ENCODE measurements at places on chromosomes 12 and 14. TPM values are rescaled to one million over a fixed set of nuclear protein-coding genes. Genes with fewer than 3 reads are reported as not detected.

KLRC4 gene
- not detected for total RNA-seq

GNPTAB gene
- total RNA-seq: 11.1 TPM

INHBC gene
- not detected for total RNA-seq

FOXG1 gene
- total RNA-seq: 0.15 TPM

SIRT4 gene
- total RNA-seq: 0.59 TPM

HPD gene
- total RNA-seq: 0.84 TPM

PMCH gene
- total RNA-seq: not detected

SETD3 gene
- 24.4 TPM for total RNA-seq

SOCS2 gene
- total RNA-seq: 63.2 TPM

RPGRIP1 gene
- total RNA-seq: not detected

SLCO1C1 gene
- total RNA-seq: 1.2 TPM

OR6C2 gene
- not detected for total RNA-seq

KCNH3 gene
- total RNA-seq: 2.2 TPM

PAX9 gene
- total RNA-seq: not detected

SSPN gene
- total RNA-seq: 5.4 TPM

SERPINA6 gene
- total RNA-seq: not detected

PPP2R3C gene
- 28.9 TPM for total RNA-seq

PARPBP gene
- 11.1 TPM for total RNA-seq

ARHGEF40 gene
- 31.1 TPM for total RNA-seq

KERA gene
- not detected for total RNA-seq

KDM5A gene
- 22.7 TPM for total RNA-seq

EIF2S3B gene
- 0.30 TPM for total RNA-seq

PAH gene
- total RNA-seq: not detected

SLC39A2 gene
- total RNA-seq: not detected

ANKS1B gene
- not detected for total RNA-seq

EEA1 gene
- total RNA-seq: 5.9 TPM

STAC3 gene
- total RNA-seq: 0.50 TPM

SYNDIG1L gene
- total RNA-seq: not detected

IQSEC3 gene
- not detected for total RNA-seq

PIANP gene
- 0.74 TPM for total RNA-seq

NEK9 gene
- total RNA-seq: 40.9 TPM

GPR33 gene
- total RNA-seq: not detected

FGF23 gene
- total RNA-seq: not detected

IL22 gene
- total RNA-seq: not detected

IRAK3 gene
- 9.4 TPM for total RNA-seq

TAS2R20 gene
- total RNA-seq: under 0.01 TPM

ZNF410 gene
- 36.7 TPM for total RNA-seq

FAR2 gene
- 6.7 TPM for total RNA-seq
